Activated naive CD8-positive, alpha-beta T cell treated with anti-CD3 and anti-CD28 coated beads for 36 hours (primary cell): ENCODE measurements at places on chromosomes 7 and 10.

DNA sequence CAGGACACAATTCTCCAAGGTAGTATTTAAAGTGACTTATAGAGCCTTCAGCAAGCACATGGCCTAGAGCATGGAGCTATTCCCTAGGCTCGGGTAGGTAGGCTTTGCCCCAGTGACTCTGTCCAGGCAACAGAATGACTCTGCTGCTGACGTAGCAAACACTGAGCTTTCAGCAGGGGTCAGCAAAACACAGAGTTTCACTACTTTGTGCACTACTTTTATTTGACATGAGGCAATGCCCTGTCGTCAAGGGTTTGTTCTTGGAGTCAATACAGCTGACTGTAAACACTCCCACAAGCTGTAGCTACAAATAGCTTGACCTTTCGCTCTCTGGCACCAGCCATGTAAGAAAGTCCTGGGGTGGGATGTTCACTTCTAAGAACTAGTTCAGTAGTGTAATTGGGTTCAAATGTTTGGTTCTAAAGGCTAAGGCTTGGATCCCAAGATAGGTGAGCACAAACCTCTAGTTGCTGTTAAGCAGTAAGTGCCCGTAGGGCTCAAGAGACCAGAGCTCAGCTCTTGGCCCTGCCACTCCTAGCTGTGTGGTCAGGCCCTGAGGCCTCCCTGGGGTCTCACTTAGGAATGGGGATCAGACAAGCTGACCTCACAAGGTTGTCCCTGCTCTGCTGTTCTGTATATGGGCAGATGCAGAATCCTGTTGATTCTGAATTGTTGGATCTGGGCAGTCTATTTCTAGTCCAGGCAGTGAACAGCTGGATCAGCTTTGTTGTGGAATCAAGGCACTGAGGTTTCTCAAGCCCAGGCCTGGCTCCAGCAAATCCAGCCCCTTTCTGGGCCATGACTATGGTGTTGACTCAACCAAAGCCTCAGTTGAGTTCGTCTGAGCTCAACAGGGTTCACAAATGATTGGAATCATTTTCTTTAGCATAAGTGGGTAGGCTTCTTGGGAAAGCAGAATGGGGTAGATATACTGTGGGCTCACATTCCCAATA, 10.7 kb downstream of the NODAL start:
- no peak for DNase-seq

DNA sequence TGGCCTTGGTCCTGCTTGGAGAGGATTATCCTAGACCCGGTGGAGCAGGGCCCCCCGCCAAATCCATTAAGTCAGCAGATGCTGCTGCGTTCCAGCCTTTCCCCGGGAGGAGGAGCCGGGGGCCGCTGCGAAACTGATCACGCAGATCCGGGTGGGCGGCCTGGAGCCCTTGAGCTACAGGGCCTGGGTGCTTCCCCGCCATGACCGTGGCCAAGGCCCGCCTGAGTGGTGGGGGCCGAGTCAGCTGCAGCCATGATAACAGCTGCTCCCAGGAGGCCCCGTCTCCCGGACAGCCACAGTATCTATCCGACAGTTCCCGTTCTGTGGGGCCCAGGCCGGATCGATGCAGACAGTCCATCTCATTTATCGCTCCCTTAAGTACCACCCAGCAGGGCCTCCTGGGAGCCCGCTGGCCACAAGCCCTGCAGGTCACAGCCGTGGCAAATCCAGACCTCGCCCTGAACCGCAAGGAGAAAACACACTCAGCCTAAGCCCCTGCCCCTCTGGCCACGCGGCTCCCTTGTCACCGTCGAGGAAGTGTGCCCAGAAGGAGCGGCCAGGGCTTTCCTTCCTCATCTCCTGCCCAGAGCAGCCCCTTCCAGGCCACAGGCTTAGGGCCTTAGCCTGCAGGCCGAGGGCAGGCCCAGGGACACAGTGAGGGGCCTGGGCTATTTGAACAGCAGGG, 34.4 kb upstream of the SLC29A4 start:
- no peak for DNase-seq

- no peak for DNase-seq
Measured at GRCh38 chr7:91533996-91534395, 269.8 kb downstream of the FZD1 start.

GRCh38 chr7:147903536-147904218, 686.9 kb upstream of the C7orf33 start:
- DNase-seq, result no peak

DNA sequence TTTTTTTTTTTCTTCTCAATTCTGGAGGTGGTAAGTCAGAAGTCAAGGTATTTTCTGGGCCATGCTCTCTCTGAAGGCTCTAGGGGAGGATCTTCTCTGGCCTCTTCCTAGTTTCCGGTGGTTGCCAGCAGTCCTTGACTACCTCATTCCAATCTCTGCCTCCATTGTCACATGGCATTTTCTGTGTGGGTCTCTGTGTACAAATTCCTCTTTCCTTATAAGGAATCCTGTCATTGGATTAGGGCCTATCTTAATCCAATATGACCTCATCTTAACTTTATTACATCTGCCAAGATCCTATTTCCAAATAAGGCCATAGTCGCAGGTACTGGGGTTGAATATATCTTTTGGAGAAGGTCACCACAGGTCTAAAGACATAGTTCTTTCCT, 129.3 kb upstream of the PRR15 start:
- DNase-seq, result no peak

- no peak for DNase-seq
Measured at GRCh38 chr7:90574820-90575187, 21.3 kb upstream of the CDK14 start.

DNA sequence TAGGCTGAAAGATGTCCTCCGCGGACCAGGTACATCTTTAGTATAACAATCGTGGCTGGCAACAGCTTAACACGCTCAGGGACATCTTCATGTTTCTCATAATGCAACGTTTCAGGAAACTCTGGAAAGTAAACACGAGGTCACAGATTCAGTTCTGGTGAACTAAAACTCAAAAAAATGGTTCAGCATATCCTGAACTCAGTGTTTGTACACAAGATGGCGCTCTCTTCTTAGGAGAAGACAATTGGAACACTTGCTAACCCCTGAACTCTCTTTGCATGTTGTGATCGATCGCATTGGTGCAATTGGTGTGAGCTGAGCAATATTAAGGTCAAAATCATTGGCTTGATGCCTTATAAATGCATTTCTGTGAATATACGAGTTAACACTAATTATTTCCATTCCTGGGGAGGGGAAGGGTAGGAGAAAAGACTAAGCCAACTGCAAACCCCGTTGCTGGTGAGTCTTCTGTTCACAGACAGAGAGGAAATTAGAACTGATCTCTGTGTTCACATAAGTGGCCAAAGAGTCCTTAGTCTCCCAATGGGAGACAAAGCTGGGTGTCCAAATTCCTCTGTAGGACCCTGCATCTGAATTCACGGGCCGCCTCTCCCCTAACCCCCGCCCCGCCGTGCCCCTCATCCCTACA, 52.6 kb upstream of the FAM180A start:
- no peak for DNase-seq

DNA sequence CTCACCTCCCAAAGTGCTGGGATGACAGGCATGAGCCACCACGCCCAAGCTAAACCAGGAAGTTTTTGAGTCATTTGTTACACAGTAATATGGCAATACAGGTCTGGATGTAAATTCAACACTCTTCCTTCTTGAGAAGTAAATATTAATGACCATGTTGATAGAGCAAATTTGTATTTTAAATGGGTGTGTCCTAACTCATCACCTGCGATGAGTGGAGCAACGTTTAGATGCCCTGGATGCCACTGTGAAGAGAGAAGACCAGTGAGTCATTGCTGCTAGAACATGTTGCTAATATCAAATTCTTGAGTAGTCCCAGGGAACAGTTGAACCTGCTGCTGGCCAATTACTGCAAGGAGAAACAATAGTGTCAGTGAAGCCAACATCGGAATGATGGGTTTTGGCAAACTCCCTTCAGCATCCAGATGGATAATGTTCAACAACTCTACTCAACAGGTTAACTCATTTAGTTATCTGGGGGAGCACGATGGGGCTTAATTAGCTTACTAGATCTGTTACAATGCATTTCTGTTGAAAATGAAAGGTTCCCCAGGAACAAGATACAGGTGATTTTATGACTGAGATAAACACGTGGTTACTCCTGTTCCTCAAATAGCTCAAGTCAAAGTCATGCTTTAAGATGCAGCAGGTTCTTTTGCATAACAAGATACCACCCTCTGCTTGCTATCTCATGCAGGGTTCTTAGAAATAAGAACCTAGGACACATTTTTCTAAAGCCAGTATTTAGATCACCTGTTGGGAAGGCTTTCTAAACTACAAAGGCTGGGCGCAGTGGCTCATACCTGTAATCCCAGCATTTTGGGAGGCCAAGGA, 146.8 kb downstream of the CALN1 start:
- no peak for DNase-seq

DNA sequence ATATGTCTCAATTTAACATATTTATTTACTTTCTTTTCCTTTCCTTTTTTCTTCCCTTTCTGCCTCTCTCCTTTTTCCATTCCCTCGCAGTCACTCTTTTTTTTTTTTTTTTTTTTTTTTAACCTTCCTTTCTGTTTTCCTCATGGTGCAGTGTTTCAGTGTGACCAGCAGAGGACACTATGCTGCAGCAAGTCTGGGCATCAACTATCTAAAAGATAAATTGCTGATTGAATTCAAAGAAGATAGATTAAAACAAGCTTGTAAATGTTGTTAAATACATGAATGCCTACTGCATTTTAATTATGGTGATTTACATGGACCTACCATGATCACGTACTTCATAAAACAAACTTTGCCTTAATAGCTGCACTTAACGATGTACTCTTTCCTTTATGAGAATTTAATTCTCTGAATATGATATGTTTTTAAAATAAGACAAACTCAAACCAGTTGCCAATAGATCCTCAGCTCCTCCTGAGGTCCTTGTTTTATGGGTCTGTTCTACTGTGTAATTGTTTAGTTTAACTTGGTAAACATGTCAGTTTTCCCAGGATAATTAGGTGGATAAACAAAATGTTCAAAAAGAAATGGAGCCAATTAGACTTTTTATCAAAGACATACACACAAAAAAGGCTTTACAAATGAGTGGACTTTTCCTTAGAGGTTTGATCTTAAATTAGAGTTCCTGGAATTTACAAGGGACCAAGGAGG, 101.0 kb upstream of the AGR3 start:
- DNase-seq, result peak; percentile 7

GRCh38 chr7:9029681-9030530, 596.5 kb downstream of the NXPH1 start:
- DNase-seq, result no peak

- DNase-seq, result no peak
Measured at GRCh38 chr7:5462216-5462615, 38.6 kb upstream of the TNRC18 start.

- no peak for DNase-seq
Measured at GRCh38 chr7:31955021-31955420, 115.2 kb downstream of the PDE1C start.

GRCh38 chr10:75014516-75015230, 96.8 kb upstream of the SAMD8 start:
- no peak for DNase-seq

- peak; percentile 29 for DNase-seq
Measured at GRCh38 chr7:94510582-94511496, 1.2 kb downstream of the CASD1 start.

DNA sequence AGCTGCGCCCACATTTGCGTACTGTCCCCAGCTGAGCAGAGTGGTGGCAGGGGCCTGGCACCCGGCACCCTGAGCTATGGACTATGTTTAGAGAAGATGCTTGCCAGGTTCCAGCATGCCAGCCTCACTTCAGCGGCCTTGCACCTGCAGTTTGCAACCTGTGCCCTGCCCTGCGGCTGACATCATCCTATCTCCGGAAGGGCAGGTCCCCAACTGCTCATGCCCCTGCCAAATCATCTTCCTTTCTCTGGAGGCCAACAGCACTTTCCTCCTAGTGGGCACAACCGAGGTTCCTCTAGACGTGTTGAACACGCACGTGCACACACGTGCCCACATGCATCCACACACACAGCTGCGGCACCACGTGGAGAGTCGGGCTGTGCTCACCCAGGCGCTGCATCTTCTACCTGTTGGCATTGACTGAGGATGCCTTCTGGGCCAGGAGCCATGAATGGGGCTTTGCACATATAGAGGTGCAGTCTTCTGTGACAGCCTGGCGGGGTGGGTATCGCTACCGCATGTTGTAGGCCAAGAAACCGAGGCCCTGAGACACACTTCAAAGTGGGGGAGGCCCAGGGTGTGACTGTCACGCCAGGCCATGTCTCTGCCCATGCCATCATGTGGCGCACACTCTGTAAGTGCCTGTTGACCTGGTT, 24.5 kb downstream of the CNPY1 start:
- no peak for DNase-seq

- DNase-seq, result no peak
Measured at GRCh38 chr10:112741830-112742402, 208.1 kb upstream of the TCF7L2 start.

- DNase-seq, result no peak
Measured at GRCh38 chr10:21572578-21572977, 38.5 kb downstream of the MLLT10 start.

- peak; percentile 13 for DNase-seq
Measured at GRCh38 chr7:158782761-158783401, 46.4 kb downstream of the ESYT2 start.

GRCh38 chr10:28664369-28664740, 13.0 kb upstream of the BAMBI start:
- no peak for DNase-seq

DNA sequence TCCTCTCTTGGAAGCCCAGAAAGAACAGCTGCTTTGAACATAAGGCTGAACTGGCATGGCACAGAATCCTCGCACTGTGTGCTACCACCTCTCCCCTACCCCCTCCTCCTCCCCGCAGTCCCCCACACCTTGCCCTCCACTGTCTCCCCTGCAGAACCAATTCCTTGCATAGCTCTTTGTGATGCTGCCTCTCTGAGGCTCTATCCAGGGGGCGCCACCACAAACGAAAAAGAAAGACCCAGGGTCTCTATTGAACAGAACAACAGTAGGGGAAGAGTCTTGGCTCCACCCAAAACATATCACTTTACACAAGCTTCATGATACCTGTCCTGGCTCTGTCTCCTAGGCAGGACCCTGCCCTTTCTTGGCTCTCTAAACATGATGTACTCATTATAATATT, 26.2 kb upstream of the EBLN1 start:
- no peak for DNase-seq

DNA sequence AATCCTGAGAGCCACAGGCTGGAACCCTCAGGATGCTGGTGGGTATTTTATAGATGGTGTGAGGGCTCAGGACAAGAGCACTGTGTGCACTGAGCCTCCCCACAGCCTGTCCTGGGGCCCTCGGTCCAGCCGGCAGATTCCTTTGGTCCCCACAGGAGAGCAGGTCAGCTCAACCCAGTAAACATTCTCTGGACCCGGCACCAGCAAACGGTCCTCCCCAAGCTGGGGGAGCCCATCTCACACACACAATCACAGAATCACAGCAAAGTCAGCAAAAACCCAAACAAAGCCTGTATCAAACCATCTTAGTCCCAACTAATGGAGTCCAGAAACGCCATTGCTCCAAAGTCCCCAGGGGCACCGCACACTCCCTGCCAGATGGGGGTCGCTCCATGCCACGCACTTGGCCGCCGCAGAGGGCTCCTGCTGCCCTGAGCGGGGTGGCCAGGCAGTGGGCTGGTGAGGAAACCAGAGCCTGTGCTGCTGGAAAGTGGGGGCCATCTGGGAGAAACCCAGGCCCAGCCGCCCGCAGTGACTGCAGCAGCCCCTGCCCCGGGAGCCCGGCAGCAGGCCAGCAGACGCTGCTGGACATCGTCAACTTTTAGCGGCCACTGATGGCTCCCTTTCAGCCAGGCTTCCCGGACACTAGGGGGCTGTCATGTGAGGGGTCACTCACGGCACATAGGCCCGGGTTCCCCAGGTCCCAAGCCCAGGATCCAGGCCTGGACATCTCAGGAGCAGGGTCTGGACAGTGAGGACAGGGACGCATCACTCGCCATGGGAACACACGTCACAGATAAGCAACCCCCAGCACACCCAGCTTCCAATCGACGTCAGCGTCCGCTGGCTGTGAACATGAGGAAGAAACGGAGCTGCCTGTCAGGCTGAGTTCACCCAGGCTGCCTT, 52.6 kb downstream of the DPYSL4 start:
- no peak for DNase-seq
